ENCODE measurements at places on chromosomes 3 and 15.
A peak's percentile ranks its signal among the peaks of the same experiment; 100 is the strongest.

- DNase-seq, result no peak
Observed at GRCh38 chr3:140351466-140351865, 326.4 kb upstream of the TRIM42 start.

GRCh38 chr15:77352887-77353286, 67.0 kb downstream of the PEAK1 start:
- no peak for DNase-seq

GRCh38 chr3:9736831-9737230, 5.3 kb downstream of the BRPF1 start:
- DNase-seq, result no peak

GRCh38 chr15:80605591-80606150, 89.4 kb upstream of the ABHD17C start:
- DNase-seq, result no peak

DNA sequence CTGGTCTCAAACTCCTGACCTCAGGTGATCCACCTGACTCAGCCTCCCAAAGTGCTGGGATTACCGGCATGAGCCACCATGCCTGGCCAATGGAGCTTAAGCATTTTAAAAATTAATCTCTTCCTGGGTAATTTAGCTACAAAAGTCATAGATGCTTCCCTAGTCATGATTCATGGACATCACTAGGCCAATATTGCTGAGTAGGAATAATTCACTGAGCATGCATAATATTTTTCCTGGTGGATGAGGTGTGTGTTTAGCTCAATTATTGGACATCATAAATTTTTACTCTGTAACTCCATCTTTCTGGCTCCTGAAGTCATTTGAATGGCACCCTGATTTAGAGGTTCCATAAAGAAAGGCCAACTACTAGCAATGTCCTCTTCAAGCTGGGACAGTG, 512.9 kb upstream of the AGTR1 start:
- no peak for DNase-seq

DNA sequence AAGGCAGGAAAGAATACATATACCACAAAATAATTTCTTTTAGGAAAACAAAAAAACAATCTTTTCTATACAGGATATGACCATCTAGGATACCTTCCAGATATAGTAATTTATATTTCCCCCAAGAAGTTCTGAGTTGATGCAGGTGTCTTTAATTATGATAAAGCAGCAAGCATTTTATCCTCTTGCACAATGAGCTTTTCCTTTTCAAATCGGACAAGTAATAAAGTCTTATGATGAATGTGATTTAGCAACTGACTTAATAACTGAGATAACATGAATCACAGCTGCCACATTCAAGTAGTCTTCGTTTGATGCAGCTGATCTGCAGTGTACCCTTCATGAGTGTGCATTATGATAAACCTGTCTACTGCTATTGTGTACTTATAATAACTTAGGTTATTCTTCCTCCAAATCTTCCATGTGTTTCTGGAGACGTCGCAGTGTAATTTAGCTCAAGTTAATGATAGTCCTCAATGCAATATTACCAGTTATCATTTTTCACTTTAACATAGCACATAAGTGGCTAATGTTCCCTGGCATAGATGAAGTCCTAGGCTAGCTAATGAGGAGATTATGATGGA, 260.3 kb upstream of the MRPL3 start:
- DNase-seq, result no peak

GRCh38 chr3:195052939-195053338, 218.0 kb downstream of the XXYLT1 start:
- DNase-seq, result no peak

GRCh38 chr15:62740141-62741004, 302.2 kb upstream of the TPM1 start:
- no peak for DNase-seq

GRCh38 chr3:49248840-49249227, 28.2 kb downstream of the C3orf62 start:
- no peak for DNase-seq

- peak; percentile 28 for DNase-seq
Observed at GRCh38 chr3:71310359-71310979, 273.1 kb downstream of the FOXP1 start.

Data from GDM1 (cell line).